ENCODE measurements at places on chromosomes 16 and 17.

DNA sequence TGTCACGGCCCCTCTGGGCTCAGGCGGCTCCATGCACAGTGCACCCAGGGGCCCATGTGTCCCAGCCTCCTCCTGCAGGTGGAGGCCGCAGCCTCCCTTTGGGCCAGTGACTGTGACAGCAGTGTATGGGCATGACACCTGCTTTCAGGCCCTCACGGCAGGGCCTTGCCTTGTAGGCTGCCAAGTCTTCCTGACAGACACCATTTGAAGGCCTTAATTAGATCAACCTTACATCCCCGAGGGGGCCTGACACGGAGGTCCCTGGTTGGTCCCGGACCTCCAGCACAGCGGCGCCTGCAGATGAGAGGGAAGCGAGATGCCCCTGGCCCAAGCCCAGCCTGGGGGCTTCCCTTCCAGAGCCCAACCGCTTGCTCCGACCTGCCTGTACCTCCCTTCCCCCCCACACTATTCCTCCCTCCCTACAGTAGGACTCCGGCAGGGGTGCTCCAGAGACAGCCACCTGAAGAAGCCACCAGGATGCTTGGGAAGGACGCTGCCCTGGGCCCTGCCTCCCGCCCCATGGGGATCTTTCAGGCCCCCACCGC, 31.9 kb downstream of the BAIAP2 start:
- no peak for DNase-seq

DNA sequence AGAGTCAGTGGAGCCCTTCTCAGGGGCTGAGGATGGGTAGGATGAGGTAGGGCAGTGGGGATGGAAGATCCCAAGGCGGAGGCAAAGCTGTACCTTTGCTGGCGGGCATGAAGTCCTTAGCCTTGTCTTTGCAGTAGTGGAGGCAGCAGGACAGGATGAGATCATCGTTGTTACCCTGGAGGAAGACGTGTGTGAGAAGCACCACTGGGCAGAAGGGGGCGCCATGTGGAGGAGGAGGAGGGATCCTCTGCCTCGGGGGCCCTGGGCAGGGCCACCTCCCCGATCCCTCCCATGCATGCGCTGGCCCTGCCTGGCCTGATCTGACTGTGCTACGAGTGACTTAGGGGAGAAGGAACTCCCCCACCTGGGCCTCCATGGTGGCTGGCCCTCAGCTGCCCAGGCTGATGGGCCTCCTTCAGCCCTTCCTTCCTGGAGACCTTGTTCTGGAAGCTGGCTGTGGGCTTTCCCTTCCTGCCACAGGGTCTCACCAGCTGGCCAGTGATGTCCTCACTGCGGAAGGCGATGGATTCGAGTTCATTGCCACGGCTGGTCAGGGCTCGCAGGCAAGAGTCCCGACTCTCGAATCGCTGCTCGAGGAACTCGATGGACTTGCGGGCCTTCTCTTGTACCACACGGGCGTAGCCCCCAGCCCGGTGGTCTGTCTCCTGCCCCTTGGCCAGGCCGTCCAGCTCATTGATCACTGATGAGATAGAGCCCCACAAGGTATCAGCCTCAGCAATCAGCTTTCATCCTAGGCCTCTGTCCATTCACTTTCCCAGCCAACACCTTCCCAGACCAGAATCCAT, 10.3 kb downstream of the HIC1 start:
- peak; percentile 42 for DNase-seq

DNA sequence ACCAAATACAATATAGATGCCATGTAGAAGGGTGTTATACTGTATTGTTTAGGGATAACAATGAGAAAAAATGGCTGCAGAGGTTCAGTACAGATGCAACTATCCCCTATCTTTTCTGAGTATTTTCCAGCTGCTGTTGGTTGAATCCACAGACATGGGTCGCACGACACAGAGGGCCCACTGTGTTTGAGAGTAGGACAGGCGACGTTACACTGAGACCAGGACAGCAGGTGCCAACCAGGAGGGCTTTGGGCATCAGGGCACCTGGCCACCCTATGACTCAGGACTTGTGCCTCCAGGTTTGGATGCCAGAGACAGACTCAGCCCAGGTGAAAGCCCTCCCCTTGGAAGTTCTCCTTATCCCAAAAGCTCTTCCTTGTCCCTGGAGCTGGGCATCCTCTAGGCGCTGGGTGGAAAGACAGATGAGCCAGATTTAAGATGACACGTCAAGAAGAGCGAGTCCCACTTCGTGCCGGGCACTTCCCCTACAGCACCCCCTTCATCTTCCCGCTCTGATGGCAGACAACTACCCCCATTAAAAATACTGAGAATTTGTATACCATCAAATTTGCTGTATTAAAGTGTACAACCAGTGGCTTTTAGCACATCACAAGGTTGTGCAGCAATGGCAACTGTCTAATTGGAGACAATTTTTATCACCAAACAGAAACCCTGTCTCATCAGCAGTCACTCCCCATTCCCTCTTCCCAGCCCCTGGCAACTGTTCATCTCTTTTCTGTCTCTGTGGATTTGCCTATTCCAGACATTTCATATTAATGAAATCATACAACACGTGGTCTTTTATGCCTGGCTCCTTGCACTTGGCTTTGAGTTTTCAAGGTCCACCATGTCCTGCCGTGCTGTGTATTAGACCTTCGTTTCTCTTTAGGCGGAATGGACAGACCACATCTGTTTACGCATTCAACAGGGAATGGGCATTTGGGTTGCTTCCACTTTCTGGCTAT, 30.6 kb downstream of the TNFRSF13B start:
- no peak for DNase-seq

DNA sequence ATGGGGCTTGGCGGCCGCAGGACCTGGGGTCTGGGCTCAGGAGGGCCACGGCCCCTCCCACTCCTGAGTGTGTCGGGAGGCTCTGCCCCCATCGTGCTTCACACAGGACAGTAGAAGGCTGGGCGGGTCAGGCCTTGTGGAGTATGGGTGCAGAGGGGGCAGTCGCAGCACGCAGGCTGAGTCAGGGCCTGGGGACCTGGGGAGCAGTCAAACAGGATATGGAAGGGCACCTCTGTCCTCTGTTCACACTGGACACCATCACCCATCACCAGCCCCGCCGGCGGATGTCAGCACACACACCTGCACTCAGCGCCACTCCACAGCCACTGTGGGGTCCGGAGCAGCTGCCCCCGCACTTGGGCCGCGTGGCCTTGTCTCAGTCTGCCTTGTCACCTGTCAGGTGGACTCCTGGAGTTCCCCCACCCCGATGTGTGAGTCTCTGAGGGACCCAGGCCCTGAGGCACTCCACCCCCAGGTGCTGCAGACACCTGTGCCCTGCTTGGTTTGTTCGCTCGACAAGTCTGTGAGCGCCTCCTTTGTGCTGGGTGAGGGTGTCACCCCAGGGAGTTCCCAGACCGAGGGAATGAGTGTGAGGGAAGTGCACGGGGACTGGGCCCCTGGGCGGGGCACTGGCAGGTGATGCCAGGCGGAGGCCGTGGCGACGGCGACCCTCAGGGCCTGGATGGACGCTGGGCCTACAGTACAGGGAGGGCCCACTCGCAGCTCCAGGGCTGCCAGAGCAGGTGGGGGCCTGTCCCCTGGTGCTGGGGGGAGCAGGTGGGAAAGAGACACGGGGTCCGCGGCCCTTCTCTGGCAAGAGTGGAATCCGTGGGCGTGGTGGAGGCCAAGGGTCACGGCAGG, 31.7 kb downstream of the ZFPM1 start:
- DNase-seq: no peak

DNA sequence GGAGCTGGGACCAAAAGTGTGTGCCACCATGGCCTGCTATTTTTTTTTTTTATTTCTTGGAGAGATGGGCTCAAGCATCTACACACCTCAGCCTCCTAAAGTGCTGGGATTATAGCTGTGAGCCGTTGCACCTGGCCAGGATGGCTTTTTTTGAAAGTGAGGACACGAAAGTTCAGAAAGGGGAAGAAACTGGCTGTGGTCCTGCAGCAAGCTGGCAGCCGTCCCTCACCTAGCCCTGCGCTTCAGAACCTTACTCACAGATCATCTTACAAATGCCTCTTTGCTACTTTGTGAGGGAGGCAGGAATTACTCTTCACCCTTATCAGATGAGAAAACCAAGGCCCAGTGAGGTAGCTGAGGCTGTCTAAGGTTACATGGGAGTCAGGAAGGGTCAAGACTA, 4.5 kb upstream of the PPY start:
- DNase-seq: no peak

- no peak for DNase-seq
Observed at GRCh38 chr16:83652943-83653342, 154.8 kb upstream of the HSBP1 start.

DNA sequence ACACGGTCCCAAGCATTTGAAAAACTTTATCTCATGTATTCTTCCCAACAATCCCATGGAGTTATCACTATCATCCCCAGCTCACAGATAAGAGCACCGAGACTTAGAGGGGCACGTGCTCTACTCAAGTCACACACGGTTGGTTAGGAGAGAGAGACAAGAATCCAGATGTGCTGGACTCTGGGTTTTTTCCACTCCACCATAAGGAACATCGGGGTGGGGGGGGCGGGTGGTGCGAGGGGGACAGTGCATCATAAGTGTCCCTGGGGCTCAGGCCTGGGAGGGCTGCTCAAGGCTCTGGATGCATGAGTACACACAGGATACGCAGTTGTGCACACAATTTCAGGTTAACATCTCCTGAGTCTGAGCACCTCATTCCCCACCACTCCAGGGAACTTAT, 7.4 kb downstream of the CDC42EP4 start:
- no peak for DNase-seq

GRCh38 chr17:82458885-82459424, 414 bp downstream of the NARF start:
- DNase-seq: no peak

DNA sequence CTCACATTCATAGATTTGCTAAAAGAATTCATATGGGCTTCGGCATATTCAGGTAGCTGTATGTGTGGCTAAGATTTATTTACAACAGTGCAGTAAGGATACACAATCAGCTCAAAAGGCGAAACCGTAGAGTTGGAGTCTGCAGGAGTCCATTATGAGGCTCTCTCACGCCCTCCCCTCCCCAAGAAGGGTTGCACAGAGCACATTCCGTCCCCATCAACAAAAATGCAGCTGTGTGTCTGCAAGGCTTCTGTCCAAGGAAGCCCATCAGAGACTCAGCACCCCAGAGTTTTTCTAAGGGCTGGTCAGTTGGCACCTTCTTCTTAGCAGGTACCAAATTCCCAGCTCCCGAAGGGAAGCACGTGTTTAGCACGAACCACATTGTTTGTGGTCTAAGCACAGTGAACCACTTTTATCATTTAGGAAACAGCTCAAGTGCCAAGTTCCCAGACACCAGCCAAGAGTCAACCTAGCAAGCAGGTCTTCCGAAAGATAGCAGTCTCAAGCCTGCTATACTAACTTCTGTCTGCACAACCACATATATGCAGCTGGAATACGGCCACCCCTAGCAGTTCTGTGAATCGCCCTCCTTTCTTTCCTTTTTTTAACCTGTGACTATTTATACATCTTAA, 28.5 kb upstream of the MEAK7 start:
- no peak for DNase-seq

- no peak for DNase-seq
Observed at GRCh38 chr16:67675579-67675935, 8.9 kb downstream of the C16orf86 start.

- DNase-seq: no peak
Observed at GRCh38 chr17:51189628-51190027, 23.4 kb downstream of the NME2 start.

GRCh38 chr16:30813821-30814189, 26.8 kb upstream of the ZNF629 start:
- DNase-seq: no peak

DNA sequence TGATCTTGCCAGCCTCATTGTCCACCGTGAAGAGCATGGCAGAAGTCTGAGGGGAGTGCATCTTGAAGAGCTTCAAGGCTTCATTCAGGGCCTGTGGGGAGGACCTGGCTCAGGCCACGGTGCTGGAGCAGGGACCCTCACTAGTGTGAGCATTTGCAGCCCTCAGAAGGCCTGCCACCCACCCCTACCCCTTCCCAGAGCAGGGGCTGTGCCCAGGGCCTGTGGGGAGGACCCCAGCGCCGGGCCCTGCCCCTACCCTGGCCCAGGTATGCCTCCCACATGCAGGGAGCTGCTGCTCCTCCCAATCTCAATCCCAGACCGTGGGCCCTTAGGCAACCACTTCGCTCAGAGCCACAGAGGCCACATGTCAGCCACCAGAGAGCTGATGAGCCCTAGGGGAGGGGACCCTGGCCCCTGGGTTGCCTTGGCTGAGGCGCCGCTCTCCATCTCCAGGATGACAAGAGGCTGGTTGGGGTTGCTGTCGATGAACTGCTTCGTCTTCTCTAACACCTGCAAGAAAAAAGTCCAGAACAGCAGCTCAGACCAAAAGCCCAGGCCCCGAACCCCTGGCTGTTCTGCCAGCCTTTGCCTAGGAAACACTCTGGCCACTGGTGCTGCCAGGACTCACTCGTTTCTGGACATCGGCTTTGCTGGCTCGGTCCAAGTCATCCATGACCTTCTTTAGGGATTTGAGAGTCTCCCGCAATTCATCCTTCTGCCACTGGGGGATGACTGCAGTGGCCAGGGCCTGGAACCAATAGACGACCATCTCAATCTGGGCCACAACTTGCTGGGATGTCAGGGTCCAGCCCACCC, 1.8 kb upstream of the EXOSC6 start:
- DNase-seq: peak; percentile 33

- no peak for DNase-seq
Observed at GRCh38 chr17:78130437-78131101, at the start of gene TMC8. TSS of gene TMC8 (plus strand) at chr17:78130771. CDS start at chr17:78131589, 818 bp downstream.

- no peak for DNase-seq
Observed at GRCh38 chr17:60328679-60329078, 63.3 kb downstream of the USP32 start.

DNA sequence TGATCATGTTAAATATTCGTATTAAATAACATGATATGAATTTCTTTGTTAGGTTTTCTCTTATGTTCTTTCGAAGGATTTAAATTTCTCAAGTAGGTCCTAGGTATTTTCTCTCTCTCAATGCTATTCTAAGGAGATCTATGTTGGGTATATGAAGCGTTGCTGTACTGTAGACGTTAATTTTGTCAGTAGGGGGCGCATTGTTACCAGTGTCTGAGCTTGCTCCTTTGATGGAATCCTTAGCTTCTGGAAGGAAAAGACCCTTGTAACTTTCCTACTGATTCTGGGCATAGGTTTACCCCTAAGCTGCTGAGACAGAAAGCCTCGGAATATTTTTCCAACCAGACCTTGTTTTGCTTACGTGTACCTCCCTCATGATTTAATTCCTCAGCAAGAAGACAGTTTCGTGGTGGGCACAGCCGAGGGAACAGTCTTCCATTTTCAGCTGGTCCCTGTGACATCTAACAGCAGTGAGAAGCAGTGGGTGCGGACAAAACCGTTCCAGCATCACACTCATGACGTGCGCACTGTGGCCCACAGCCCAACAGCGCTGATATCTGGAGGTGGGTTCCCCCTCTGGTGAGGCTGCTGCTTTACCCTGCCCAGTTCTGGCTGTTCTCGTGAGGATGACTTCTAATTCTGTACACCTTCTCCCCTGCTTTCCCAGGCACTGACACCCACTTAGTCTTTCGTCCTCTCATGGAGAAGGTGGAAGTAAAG, 17.9 kb downstream of the UTP4 start:
- peak; percentile 65 for DNase-seq

GRCh38 chr17:55680686-55681341, 41.9 kb downstream of the TMEM100 start:
- no peak for DNase-seq

- no peak for DNase-seq
Observed at GRCh38 chr16:1676661-1677060, 1.4 kb upstream of the JPT2 start.
